ENCODE measurements at places on chromosomes 16 and 17.
A peak's percentile ranks its signal among the peaks of the same experiment; 100 is the strongest.

- no peak for DNase-seq
Observed at GRCh38 chr17:7437950-7438614, 1.2 kb upstream of the FGF11 start.

- no peak for DNase-seq
Observed at GRCh38 chr17:30952638-30953393, 18.0 kb upstream of the RNF135 start.

- DNase-seq = no peak
Observed at GRCh38 chr16:4358831-4359561, 7.9 kb upstream of the PAM16 start.

- DNase-seq = peak; percentile 47
Observed at GRCh38 chr16:71542377-71542776, 16.2 kb downstream of the CHST4 start.

DNA sequence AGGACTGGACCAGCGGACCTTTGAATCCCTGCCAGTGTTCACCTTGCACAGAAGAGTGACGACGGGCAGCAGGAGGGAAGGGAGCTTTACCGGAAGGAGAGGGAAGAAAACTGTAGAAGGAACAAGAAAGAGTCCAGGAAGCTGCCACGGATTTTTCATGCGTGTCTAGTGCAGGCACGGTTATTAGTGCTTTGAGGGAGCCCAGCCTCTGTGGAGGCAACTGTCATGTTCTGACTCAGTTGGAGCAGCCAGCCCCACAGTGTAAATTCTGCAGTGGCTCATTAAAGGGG, 6.5 kb upstream of the HOXB13 start:
- no peak for DNase-seq

GRCh38 chr17:67078292-67078691, 33.9 kb downstream of the CACNG1 start:
- DNase-seq = no peak

DNA sequence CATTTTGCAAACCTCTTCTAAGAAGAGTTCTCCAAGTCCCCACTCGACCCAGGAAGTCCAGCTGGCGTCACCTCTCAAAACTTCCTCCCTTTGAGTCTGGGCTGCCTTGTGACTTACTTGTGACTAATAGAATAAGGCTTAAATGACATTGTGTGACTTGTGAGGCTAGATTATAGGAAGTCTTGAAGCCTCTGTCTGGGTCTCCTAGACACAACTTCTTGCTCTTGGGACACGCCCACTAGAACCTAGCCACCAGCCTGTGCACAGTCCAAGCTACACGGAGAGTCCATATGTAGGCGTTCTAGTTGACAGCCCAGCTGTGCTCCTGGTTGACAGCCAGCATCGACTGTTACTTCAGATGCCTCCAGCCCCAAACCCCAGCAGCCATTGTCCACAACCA, 66.7 kb upstream of the TANC2 start:
- no peak for DNase-seq

DNA sequence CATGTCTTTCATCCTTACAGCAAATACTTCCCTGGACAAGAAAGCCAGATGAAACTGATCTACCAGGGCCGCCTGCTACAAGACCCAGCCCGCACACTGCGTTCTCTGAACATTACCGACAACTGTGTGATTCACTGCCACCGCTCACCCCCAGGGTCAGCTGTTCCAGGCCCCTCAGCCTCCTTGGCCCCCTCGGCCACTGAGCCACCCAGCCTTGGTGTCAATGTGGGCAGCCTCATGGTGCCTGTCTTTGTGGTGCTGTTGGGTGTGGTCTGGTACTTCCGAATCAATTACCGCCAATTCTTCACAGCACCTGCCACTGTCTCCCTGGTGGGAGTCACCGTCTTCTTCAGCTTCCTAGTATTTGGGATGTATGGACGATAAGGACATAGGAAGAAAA, 3.7 kb downstream of the TMUB2 start:
- DNase-seq = no peak

- DNase-seq = peak; percentile 20
Observed at GRCh38 chr16:46709469-46710005, 20.1 kb downstream of the ORC6 start.

DNA sequence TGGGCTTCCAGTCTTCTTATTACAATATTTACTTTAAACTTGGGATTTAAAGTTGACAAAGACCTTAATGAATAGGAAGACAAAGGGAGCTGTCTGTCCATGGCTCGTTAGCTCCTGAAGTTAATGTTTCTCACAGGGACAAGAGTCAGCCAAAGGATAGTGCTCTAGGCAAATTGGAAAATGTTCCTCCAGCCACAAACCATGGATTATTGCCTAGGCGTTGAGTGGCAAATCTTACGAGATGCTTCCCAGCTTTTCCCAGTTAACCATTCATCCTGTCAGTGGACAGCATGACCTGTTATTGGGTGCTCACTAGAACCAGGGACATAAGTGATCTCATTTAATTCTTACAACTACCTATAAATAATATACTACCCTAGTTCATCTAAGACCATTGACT, 3.6 kb downstream of the TEX2 start:
- DNase-seq = no peak

DNA sequence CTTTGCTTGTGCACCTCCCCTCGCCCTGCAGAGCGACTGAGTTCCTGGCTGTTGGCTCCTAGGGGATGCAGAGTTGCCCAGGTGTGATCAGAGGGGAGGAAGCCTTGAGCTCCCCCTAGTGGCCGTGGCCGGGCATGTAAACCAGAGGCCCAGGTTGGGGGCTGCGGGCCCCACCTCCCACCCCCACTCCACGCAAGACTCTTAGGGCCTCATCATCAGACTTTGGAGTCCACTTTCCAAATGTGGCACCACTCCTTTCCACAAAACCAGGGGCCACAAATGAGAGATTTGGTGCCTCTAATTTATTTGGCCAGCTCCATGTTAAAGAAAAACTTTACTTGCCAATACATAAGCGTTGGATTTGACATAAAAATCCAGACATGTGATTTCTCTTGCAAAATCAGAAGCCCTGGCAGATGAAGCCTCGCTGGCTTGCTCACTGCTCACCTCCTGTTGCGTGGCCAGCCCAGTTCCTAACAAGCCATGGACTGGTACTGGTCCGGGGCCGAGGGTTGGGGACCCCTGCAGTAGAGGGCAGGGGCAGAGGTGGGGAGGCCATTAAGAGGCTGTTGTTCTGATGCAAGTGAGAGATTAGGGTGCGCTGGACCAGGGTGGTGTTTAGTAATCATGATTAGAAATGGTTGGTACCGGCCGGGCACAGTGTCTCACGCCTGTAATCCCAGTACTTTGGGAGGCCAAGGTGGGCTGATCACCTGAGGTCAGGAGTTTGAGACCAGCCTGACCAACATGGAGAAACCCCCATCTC, 28.7 kb upstream of the GAS7 start:
- DNase-seq = peak; percentile 33

- no peak for DNase-seq
Observed at GRCh38 chr17:81083125-81083765, 48.3 kb downstream of the BAIAP2 start.

All from fibroblast of mammary gland (primary cell).